Umbilical cord (tissue), 2 donors: ENCODE measurements at places on chromosomes 16 and 17. TPM values are rescaled to one million over a fixed set of nuclear protein-coding genes. Genes with fewer than 3 reads are reported as not detected.

RMI2 gene
- 17.1 TPM for total RNA-seq

KCNJ2 gene
- total RNA-seq, result 10.1 TPM

METRNL gene
- 74.2 TPM for total RNA-seq

SKAP1 gene
- not detected for total RNA-seq

NPIPB12 gene
- 11.8 TPM for total RNA-seq

TRAPPC1 gene
- 3.6 TPM for total RNA-seq

SLC12A4 gene
- total RNA-seq, result 40.0 TPM

ITGAL gene
- 3.1 TPM for total RNA-seq

DNA sequence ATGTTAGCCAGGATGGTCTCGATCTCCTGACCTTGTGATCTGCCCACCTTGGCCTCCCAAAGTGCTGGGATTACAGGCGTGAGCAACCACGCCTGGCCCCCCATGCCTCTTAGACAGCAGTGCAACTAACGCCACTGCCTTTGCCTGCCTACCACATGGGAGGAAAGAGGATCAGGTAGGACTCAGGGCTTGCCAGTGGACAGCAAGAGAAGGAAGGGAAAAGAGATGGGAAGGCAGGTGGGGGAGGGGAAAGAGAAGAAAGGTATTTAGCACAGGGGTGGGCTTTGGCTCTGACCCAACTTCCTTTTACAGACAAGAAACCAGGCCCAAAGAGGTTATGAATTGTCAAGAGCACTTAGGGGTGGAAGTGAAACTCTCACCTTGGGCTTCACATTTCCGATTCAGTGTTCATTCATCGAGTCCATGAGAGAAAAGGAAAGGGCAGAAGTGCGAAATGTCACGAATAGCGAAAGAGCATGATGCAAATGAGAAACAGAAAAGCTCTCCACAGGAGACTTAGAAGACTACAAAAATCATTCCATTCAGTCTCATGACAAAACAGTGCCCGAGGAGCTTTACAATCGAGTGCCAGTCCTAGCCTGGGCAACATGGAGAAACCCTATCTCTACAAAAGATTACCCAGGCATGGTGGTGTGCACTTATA, 36.4 kb downstream of the CDK5R1 start:
- no peak for DNase-seq

DNA sequence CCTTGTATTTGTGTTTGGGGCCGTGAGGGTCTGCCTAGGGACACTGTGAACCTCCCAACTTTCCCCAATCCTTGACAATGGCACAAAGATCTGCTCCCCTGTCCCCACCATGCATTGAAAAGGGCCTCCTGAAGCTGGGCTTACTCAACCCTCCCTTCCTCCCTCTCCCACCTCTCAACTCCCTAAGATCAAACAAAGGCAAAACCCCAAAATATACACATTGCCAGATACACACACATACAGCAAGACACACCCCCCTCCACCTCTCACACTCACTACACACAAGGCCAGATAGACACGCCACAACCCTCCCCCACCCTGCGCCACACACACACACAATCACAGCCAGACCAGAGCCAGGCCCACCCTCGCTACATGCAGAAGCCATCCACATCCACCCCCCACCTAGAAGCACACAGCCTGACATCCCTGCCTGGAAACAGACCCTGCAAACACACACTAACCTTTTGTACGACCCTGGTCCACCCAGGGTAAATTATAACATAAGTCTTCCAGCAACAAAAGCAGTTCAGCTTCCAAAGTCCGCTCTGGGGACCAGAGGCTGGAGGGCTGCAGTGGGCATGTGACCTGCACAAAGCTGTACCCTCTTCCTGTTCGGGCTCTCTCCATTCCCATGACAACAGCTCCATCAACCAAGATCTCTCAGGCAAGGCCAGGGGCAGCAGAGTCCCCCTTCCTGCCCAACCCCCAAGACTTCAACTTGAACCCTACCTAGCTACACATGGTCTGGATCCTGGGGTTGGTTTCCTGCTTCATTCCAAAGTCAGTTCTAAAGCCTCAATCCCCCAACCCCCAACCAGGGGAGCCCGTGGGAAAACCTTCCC, 1.9 kb downstream of the PCGF2 start:
- DNase-seq, result no peak

GRCh38 chr16:66264311-66265047, 102.0 kb upstream of the CDH5 start:
- no peak for DNase-seq

DNA sequence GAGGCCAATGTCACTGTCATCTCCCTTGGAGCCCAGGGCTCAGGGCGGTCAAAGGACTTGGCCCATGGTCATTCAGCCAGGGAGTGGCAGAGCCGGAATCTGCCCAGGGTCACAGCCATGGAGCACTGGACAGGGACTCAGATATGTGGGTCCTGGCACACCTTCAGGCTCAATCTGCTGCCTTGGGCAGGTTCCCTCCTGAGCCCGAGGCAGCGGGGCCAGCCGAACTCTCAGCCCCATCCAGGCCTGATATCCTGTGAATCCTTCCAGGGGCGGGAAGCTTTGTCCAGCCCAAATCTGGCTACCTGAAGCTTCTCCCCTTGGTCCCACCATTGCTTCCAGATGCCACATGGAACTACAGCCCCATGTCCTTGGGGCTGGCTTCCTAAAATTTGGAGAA, 12.2 kb upstream of the CDIPT start:
- no peak for DNase-seq

DNA sequence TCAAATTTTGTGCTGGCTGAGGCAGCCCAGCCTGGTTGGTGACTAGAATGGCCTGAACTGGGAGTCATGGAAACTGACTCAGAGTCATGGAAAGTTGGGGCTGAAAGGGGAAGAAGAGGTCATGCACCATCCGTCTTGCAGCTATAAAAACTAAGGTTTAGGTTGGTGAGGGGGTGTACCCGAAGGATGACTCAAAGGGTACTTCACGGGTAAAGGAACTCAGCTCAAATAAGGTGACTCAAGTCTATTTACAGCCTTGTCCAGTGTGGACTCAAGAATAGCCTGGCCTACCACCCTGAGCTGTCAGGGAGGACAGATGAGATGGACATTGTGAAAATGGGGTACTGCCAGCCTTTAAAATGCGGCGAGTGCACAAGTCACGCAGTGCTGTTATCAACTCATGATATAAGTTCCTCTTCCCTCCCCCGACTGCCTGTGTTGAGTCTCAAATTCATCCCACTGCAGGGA, 18.6 kb downstream of the CD300LB start:
- DNase-seq, result no peak

- DNase-seq, result peak; percentile 76
Observed at GRCh38 chr16:80899809-80900592, 95.6 kb upstream of the CDYL2 start.

DNA sequence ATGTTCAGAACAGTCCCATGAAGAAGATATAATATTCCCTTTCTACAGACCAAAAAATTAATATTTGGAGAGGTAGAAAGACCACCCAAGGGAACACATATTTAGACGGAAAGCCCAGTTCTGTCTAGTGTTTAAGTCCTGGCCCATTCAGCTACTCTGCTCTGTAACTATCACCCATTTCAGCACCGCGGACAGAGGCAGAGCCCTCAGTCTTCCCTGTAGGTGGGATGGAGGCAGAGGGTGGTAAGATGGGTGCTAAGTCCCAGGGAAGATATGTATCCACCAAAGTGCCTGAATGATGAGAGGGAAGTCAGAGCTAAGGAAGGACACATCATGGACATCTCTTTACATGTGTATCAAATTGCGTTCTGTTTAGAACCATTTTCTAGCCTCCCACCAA, 27.8 kb upstream of the C16orf78 start:
- DNase-seq, result no peak

DNA sequence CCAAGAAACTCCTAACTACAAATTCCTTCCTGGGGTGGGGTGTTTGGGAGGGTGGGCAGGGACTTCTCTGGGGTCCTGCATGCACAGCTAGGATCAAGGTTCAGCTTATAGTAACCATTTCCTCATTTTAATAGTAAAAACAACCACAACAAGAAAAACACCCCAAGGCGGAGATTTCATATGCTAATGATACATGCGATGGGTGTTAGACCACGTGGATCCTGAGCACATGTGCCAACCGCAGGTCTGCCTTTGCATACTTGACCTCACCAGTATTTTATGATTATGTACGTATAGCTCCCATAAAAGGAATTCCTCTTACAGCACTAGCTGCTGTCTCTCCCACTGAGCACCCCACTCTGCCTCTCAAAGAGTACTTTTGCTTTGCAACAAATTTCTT, 1.9 kb downstream of the KRTAP4-11 start:
- no peak for DNase-seq

- DNase-seq, result no peak
Observed at GRCh38 chr17:47742319-47743181, 9.5 kb downstream of the TBX21 start.

GRCh38 chr17:83180996-83181481, 101.6 kb downstream of the METRNL start:
- DNase-seq, result peak; percentile 70

DNA sequence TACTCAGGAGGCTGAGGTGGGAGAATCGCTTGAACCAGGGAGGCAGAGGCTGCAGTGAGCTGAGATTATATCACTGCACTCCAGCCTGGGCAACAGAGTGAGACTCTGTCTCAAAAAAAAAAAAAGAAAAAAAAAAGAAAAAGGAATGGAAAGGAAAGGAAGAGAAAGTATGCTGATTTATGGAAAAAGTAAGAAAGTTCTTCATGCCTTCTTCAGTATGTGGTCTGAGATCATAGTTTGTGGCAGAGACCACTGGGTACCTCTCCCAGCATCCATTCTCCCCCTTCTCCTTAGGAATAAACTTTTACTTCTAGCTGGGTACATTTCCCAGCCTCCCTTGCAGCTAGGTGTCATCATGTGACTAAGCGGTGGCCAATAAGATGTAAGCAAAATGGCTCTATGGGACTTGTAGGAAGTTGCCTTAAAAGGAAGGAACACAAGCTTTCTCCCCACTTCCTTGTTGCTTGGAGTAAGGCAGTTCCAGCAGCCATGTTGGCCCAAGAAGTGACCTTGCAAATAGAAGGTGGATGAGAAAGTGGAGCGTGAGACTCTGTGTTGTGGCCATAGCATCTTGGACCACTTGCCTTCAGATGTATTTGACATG, 26.1 kb upstream of the XPO6 start:
- DNase-seq, result no peak

DNA sequence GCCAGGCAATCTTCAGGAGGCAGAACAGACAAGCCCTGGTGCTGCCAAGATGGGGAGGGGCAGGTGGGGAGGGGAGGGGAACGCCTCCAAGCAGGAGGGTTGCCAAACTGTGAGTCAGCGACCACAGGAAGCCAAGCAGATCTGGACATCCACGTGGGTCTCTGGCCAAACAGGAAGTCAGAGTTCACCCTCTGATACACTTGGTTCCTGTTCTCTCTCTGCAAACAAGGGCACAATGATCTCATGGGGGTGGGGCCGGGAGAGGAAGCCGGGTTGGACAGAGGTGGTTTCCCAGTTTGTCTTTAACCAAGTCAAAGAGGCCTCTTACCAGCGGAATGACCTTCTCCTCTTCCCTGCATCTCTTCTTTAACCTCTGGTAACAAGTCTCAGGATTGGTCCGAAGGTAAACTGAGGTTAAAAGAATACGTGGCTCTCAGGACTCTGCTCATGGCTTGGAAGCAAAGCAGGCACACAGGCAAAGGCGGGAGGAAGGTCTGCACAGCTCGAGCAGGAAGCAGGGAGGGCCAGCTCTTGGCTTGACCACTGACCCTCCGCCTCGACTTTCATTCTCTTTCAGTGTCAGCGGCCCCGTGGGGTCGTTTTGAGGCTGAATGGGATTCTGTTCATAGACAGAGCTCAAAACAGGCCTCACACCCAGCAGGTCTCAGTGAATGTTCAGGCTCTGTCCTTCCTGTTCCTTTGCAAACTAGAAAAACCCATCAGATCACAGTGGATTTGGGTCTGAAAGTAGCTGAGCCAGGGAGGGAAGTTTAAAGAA, 32.9 kb downstream of the TK2 start:
- DNase-seq, result peak; percentile 98

- DNase-seq, result no peak
Observed at GRCh38 chr17:8941980-8942622, 23.4 kb downstream of the PIK3R5 start.

DNA sequence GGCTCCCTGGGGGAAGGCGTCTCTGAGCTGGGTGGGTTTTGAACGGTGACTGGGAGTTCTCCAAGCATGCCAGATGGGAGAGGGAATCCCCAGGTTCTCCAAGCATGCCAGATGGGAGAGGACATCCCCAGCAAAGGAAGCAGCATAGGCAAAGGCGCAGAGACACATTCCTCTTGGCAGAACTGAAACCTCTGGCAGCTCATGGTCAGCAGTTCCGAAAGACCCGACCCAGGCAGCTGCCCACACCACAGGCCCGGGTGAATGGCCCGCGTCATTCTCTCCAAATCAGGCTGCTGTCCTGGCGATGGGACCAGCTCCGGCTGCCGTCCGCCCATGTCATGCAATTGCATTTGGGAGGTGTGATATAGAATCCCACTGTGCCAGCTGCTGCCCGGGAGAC, 8.0 kb downstream of the ZNF469 start:
- DNase-seq, result no peak
